Anterior cingulate cortex (tissue), 58 donors: ENCODE measurements at places on chromosomes 16 and 17.

DNA sequence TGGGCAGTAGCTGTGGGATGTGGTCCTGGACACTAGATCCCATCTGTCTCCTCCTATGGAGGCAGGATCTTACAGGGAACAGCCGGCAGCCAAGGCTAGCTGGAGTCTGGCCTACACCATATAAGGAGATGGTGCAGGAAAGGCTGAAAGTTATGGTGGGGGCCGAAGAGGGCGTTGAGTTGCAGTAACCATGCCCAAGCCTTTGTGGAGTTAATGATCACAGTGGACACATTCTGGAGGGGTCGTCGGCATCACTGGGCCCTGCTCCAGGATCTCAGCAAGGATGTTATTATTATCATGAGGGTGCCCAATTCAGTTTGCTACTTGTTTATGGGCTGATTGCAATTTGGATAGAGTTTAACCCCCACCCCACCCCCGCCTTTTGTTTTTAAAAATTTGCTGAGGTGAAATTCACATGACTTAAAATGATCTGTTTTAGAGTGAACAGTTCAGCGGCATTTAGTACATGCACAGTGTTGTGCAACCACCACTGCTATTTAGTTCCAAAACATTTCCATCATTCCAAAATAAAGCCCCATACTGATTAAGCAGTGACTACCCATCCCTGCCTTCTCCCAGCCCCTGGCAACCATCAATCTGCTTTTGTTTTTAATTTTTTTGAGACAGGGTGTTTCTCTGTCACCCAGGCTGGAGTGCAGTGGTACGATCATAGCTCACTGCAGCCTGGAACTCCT is 184.3 kb upstream of the CACNG3 start:
- DNase-seq, result no peak

- no peak for DNase-seq
Measured at GRCh38 chr17:36132421-36132831, 28.8 kb downstream of the CCL4 start.

- DNase-seq, result no peak
Measured at GRCh38 chr17:8708025-8708461, 36.6 kb downstream of the CCDC42 start.

DNA sequence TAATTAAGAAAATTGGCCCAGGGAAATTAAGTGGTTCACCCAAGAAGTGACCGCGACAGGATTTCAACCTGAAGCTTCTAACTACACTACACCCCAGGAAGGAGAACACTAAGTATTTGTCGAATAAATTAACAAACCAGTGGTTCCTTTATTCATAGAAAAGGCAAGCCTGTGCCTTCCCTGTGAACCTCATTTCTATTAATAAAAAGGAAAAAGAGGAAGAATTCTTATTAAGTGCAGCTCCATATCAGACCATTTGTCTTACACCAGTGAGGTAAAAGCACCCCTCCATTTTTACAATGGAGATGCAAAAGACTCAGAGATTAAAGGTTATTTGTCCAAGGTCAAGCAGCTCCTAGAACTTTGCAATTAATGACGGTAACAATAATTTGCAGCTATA is 1.7 kb downstream of the COPS3 start:
- DNase-seq, result no peak

DNA sequence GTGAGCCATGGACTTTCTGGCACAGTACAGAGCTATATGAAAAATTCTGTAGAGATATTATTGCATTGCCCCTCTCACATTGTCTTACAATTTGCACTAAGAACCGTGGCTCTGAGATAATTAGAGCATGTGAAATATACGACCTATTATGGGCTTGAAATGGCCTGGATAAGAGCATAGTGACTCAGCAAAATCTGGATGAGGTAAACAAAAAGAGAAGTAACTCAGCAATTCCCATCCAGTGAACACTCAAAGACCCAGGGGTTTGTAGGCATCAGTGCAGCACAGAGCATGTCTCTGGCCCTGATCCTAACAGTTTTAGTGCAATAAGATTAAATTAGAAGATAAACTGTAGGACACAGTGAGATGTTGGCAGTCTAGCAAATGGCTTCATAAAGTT is 317.2 kb upstream of the MYOCD start:
- no peak for DNase-seq

DNA sequence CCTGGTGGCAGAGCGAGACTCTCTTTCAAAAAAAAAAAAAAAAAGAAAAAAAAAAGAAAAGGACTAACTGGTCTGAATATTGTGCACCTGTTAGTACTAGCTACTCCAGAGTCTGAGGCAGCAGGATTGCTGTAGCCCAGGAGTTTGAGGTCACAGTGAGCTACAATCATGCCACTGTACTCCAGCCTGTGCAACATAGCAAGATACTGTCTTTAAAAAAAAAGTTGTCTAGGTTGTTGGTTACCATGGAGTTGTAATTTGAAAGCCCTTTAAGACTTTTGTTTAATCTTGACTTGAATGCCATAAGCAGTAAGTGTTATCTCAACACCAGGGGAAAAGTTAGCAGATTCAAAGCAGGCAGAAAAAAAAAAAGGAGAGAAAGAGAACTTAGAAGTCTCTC is 10.9 kb upstream of the C16orf54 start:
- DNase-seq, result no peak

DNA sequence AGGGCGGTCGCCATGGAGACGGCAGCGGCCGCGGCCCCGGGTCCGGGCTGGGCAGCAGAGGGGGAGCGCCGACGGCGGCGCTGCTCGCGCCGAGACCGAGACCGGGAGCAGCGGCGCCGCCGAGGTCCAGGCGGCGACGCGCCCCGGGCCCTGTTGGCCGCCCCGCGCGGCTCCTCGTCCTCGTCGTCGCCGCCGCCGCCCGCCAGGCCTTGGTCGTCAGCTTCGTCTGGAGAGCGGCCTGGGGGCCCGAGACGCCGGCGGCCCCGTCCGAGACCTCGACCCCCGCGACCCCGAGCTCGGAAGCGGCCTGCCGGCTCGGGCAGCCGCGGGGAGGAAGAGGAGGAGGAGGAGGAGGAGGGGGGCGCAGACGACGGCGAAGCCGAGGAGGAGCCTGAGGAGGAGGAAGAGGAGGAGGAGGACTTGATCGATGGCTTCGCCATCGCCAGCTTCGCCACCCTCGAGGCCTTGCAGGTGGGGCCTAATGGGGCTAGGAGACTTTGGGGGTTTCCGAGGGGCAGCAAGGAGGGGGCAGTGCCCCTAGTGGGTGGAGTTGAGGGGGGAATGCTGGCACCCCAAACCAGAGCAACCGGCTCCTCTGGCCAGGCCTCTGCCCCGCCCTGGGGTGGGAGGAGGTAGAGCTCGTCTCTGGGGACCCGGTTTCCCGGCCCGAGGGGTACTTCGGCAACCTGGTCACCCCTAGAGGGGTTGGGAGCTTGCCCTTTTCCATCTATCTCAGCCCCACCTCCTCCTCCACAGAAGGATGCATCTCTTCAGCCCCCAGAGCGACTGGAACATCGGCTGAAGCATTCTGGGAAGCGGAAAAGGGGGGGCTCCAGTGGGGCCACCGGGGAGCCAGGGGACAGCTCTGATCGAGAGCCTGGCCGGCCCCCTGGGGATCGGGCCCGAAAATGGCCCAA is 1.5 kb downstream of the FBRS start:
- no peak for DNase-seq

DNA sequence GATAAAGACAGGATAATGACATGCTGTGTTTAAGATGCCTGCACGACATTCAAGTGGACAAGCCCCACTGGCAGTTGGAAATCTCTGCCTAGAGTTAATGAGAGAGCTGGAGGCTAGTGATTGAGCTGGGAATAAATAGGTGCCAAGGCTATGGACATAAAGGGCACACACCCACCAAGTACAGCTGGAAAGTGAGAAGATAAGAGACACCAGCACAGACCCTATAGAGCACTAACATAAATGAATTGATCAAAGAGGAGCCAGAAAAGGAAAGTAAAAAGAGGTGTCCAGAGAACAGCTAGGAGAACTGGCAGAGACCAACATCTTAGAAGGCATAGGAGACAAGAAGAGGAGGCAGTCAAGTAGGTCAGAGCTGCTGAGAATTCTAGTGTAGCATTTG is 101.2 kb downstream of the YPEL2 start:
- no peak for DNase-seq

DNA sequence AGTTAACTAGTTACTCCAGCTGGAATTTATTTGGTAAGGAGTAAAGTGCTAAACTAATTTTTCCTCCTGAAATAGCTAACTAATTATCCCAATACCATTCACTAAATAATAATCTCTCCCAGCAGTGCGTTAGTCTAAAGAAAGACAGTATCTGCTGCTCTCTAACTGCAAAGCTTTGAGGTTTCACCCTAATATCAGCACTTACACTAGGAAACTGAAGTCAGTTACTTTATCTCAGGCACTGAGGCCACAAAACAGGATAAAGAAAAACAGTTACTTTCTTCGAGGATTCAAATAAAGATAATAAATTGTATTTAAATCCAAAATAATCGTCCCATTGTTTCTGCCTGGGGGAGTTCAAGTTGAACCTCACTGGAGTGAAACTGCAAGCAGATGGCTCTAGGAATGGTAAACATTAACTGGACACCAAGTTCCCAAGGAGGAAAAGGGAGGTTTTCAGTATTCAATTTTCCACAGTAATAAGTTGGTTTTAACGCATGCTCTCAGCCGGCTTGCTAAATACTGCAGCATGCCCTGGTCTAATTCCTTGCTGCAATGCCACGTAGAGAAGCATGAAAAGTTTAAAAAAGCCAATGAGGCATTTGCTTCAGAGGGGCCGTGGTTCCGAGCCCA is 20.0 kb upstream of the FOXJ1 start:
- no peak for DNase-seq
